ENCODE measurements at places on chromosomes 5 and 9. TPM values are rescaled to one million over a fixed set of nuclear protein-coding genes. Genes with fewer than 3 reads are reported as not detected.
A peak's percentile ranks its signal among the peaks of the same experiment; 100 is the strongest.

- no peaks in the 10 kb centered on the region for H3K36me3 ChIP-seq
- DNase-seq = no peak
- no peak overlapping the region for H3K27ac ChIP-seq
Measured at GRCh38 chr5:165227515-165227914, 1722.1 kb downstream of the MAT2B start.

DNA sequence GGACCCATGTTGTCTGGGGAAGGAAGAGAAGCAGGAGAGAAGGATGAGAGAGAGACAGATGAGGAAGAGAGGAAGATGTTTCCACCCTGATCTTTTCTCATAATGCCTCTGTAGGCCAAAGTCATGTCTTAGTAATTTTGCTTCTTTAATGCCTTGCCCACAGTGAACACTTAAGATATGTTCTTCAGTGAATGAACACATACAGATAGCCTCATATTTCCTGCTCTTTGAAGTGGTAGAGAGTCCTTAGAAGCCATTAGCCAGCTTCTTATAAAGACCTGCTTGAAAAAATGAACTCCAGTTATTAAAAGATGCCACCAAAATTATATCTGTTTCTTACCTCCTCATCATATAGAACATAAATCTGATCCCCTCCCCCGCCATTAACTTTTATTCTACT, 244.4 kb downstream of the CD180 start:
- no peaks in the 10 kb centered on the region for H3K36me3 ChIP-seq
- H3K27me3 ChIP-seq = no peaks in the 10 kb centered on the region
- DNase-seq = no peak
- H3K4me3 ChIP-seq = no peak overlapping the region
- no peak overlapping the region for H3K27ac ChIP-seq
- H3K4me1 ChIP-seq = no peaks in the 10 kb centered on the region

GRCh38 chr5:59091965-59092364, 509.1 kb downstream of the RAB3C start:
- H3K4me1 ChIP-seq = no peaks in the 10 kb centered on the region
- no peak overlapping the region for H3K27ac ChIP-seq

DNA sequence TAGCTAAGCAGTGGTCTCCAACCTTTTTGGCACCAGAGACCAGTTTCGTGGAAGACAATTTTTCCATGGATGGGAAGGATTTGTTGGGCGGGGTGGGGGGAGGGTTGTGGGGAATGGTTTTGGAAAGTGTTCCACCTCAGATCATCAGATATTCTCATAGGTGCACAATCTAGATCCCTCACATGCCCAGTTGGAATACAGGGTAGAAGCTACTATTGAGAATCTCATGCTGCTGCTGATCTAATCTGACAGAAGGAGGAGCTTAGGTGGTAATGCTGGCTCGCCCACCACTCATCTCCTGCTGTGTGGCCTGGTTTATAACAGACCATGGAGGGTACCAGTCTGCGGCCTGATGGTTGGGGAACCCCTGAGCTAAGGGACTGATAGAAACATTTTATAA, 662.7 kb upstream of the RGMB start:
- no peaks in the 10 kb centered on the region for H3K27me3 ChIP-seq
- no peaks in the 10 kb centered on the region for H3K36me3 ChIP-seq
- H3K4me3 ChIP-seq = no peak overlapping the region

MYORG gene
- total RNA-seq = 5.0 TPM

PAX5 gene
- total RNA-seq = 0.43 TPM

TTLL11 gene
- 0.86 TPM for total RNA-seq

PHPT1 gene
- 111 TPM for total RNA-seq

DNA sequence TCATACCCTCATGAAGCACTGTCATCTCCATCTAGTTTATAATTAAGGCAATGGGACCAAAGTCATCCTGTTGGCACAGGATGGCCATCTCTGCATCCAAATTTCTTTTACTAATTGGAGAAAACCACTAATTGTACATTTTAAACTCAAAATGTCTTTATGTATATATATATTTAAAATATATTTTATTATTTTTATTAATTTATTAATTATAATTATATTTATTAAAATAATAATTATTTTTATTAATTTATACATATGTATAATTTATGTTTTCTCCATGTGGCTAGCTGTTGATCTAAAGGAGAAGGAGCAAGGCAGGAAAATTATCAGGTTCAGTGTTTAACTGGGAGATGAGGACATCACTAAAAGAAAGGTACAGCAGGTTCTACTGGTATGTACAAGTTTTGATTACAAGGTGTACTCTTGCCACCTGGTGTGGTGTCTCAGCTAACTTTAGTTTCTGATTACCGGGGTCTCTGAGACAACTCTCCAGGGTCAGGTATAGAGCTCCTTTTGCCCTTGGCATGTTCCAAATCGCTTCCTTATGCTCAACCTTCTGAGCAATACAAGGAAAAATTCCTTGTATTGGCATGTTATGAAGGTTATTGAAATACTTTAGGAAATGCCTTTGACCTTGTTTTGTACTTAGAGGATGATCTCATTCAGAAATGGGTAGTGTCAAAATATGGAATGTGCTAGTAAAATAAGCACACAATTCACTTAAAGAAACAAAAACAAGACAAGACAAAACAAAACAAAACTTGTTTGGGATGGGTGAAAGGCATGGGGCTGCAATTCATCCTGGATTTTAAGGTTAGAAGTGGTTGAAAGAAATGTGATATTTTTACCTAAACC, 79.6 kb downstream of the GHR start:
- H3K4me3 ChIP-seq = no peak overlapping the region
- H3K4me1 ChIP-seq = no peaks in the 10 kb centered on the region
- DNase-seq = no peak
- no peaks in the 10 kb centered on the region for H3K36me3 ChIP-seq
- no peaks in the 10 kb centered on the region for H3K27me3 ChIP-seq
- H3K27ac ChIP-seq = no peak overlapping the region

KCNN2 gene
- total RNA-seq = 18.6 TPM

DNA sequence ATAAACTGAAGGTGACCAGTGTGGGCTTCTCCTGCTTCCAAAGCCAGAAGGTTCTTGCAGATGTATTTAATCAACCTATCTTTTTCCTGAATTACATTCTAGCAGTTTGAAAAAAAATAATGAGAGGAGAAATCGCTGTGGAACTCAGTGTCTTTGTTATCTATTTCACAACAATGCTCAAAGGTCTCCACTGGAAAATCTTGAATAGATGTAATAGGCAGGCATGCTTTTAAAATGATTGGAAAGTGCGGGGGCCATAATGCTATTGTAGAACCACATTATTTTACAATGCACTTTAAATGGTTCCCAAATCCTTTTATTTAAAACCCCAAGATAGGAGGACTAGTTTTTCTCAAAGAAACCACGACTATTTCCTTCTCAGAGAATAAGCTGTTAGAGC, 23.3 kb downstream of the ENC1 start:
- no peak overlapping the region for H3K4me3 ChIP-seq
- peaks cover 2% of the 10 kb centered on the region for H3K4me1 ChIP-seq
- no peaks in the 10 kb centered on the region for H3K36me3 ChIP-seq
- no peaks in the 10 kb centered on the region for H3K27me3 ChIP-seq

PAEP gene
- not detected for total RNA-seq

GRCh38 chr9:97761056-97761598, 64.0 kb upstream of the XPA start:
- no peak overlapping the region for H3K4me3 ChIP-seq
- no peak overlapping the region for H3K27ac ChIP-seq
- DNase-seq = no peak
- H3K36me3 ChIP-seq = no peaks in the 10 kb centered on the region
- H3K4me1 ChIP-seq = no peaks in the 10 kb centered on the region

DNA sequence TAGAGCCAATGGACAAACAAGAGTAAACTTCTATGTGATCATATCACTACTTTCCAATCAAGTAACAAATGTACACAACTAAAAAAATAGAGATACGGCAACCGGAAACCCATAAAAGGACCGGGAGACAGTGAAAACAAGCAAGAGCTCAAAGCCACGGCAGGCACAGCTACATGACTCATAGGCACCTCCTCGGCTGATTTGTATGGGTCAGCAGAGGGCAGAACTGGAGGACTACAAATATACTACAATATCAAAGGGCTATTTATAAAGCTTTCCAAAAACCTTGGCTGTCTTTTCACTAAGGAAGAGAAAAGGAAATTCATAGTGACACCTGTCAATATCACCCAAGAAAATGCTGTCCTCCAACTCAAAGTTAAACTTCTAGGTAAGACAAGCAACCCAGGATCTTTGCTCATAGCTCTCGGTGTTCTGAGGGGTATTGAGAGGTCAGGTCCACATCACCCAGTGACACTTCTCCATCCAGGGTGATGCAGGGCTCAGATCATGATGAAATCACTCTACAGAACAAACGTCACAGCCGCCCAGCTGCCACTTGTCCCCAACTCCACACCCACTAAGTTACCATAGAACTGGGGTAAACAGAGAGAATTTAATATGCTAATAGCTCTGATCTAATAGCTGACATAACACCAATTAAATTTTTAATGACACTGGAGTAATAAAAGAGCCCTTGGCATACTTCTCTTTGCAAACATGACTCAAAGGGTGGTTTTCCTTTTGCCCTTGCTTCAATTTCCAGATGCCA, 41.3 kb downstream of the PFDN1 start:
- H3K36me3 ChIP-seq = no peaks in the 10 kb centered on the region
- H3K4me3 ChIP-seq = no peak overlapping the region
- no peaks in the 10 kb centered on the region for H3K4me1 ChIP-seq
- no peak overlapping the region for H3K27ac ChIP-seq

DNA sequence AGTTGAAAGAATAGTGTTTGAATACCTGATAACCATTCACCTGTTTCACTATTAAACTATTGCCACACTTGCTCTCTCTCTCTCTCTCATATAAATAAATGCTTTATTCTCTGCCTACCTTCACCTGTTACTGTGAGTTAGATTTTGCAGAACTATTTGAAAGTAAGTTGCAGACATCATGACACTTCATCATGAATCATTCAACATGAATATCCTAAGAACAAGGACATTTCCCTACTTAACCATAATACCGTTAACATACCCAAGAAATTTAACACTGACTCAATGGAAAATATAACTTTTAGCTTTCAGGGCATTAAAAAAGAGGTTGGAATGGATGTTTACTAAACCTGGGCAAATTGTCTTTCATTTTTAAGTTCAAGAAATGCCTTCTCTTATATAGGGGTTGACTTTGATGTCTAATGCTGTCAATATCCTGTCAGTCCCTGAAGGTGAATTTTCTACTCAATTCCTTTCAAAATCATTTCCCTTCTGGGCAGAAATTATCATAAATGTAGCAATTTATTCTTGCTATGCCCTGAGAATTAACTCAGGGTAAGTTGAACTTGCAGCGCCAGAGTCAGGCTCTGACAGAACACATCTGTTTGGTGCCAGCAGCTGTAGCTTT, 582.6 kb upstream of the TLE4 start:
- no peak overlapping the region for H3K4me3 ChIP-seq
- H3K36me3 ChIP-seq = no peaks in the 10 kb centered on the region
- DNase-seq = no peak
- H3K27ac ChIP-seq = no peak overlapping the region
- no peaks in the 10 kb centered on the region for H3K27me3 ChIP-seq
- no peaks in the 10 kb centered on the region for H3K4me1 ChIP-seq

CMBL gene
- 30.9 TPM for total RNA-seq

DNA sequence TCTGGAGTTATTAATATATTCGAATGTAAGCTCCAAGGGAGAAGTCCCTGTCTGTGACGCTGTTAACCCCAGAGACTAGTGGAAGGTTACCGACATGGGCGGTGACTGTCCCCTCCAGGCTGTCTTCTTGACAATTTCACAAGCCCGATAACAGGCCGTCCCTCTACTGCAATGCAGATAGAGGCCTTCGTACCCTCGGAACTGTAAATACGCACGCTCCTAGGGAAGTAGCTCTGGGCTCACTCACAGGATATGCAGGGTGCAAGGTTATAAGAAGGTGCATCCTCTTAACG, 680 bp upstream of the RFK start:
- no peak for DNase-seq
- H3K4me1 ChIP-seq = no peaks in the 10 kb centered on the region
- H3K4me3 ChIP-seq = peak overlapping the region; percentile 86
- no peaks in the 10 kb centered on the region for H3K36me3 ChIP-seq
- no peaks in the 10 kb centered on the region for H3K27me3 ChIP-seq

DNA sequence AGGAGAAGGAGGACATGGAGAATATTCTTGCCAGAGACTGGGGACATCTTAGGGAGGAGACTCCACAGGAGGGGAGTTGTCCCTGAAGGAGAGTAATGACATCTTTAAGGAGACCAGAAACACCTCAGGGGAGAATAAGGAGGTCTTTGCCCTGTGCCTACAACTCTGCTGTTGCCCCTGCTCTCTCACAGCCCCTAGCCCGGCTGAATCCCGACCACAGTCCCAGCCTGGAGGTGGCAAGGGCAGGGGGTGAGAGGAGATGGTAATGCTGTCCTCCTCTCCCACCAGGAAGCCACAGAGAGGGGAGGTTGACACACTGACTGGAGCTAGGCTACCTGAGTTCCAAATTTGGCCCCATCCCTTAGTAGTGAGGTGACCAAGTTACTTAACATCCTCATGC, 30.2 kb upstream of the ENHO start:
- H3K27me3 ChIP-seq = peaks cover 2% of the 10 kb centered on the region
- H3K4me1 ChIP-seq = peaks cover 13% of the 10 kb centered on the region
- H3K27ac ChIP-seq = no peak overlapping the region
- no peak overlapping the region for H3K4me3 ChIP-seq

DNA sequence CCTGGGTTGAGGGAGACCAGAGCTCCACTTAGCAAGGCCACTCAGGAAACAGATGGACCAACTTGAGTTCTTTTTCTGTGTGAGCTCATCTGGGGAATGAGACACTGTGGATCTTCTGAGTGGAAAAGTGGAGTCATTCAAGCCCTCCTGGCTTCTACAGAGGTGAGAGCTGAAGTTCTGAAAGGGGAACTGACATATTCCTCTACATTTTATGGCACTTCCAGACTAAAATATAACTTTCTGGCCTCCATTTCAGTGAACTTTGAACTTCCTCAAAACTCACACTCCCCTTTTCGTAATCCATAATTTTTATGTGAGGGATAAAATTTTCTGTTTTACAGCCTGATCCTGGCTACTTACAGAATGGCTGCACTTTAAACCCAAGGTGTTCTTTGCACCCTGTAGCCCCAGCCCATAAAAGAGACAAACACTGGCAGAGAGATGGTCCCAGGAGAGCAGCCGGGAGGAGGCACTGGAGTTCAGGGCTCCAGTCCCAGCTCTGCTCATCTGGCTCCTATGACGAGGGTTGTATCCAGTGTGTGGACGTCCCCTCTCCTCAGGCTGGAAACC, 10.8 kb downstream of the SPAAR start:
- H3K36me3 ChIP-seq = no peaks in the 10 kb centered on the region
- H3K4me3 ChIP-seq = no peak overlapping the region
- no peaks in the 10 kb centered on the region for H3K4me1 ChIP-seq
- no peak for DNase-seq
- H3K27me3 ChIP-seq = no peaks in the 10 kb centered on the region
